ENCODE measurements at places on chromosomes 11 and 22.

GRCh38 chr11:95554911-95555310 lies 234.7 kb downstream of the FAM76B start:
- ATAC-seq: no peak

- peak; percentile 96 for ATAC-seq
Observed at GRCh38 chr11:78946945-78947902, 372.6 kb upstream of the NARS2 start.

DNA sequence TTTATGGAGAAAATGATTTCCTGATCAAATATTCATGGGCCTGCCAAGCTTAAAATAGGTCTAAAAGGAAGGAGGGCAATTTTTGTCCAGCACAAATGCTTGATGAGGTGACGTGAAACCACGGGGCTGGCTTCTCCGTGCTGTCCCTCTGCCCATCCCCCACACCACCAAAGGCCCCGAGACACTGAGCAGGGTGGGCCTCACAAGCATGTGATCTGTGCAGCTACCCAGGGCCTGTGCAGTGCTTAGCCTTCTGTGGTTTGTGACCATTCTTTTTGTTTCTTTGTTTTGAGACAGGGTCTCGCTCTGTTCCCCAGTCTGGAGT lies 94.8 kb upstream of the RTL6 start:
- ATAC-seq: no peak

DNA sequence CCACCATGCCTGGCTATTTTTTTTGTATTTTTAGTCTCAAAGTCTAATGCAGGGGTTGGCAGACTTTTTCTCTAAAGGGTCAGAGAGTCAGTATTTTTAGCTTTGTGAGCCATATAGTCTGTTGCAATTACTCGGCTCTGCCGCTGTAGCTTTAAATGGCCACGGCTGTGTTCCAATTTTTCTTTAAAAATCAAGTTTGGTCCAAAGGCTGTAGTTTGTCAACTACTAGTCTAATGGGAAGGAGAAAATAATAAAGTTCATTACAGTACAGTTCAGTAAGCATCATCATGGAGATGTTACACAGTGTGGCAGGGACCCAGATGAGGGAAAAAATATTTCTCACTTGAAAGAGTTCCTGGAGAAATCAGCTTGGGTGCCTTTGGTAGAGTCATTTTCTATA lies 107.6 kb downstream of the CSNK2A3 start:
- no peak for ATAC-seq

GRCh38 chr11:23111527-23111926 lies 251.3 kb upstream of the CCDC179 start:
- no peak for ATAC-seq

DNA sequence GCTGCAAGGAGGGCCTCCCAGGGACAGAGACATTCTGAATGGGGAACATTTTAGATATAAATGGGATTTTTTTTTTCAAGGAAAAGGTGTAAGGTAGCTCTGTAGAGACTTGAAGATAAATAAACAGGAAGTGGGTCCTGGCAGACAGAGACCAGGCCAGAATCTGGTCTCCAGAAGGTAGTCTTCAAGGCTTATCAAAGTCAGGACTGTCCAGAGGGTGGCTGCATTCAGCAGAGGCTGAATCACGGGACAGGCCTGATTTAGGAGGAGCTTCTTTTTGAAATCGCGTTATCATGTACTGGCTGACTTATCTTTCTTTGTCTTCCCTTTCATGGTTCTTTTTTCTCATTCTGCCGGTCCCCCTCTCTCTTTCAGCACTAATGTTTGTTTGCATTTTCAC lies 542.9 kb downstream of the NTM start:
- no peak for ATAC-seq

DNA sequence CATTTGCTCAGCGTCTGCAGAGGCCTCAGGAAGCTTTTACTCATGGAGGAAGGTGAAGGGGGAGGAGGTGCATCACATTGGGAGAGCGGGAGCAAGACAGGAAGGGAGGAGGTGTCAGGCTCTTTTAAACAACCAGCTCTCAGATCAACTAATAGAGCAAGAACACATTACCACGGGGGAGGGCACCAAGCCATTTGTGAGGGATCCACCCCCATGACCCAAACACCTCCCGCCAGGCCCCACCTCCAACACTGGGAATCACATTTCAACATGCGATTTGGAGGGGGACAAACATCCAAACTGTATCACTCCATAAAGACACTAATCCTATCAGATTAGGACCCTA lies 18.9 kb upstream of the THY1 start:
- ATAC-seq: no peak

- peak; percentile 68 for ATAC-seq
Observed at GRCh38 chr11:130849215-130849568, 67.1 kb downstream of the SNX19 start.

- ATAC-seq: no peak
Observed at GRCh38 chr11:27138716-27139115, 98.1 kb downstream of the BBOX1 start.

GRCh38 chr11:87185228-87185627 lies 147.5 kb downstream of the TMEM135 start:
- ATAC-seq: no peak

DNA sequence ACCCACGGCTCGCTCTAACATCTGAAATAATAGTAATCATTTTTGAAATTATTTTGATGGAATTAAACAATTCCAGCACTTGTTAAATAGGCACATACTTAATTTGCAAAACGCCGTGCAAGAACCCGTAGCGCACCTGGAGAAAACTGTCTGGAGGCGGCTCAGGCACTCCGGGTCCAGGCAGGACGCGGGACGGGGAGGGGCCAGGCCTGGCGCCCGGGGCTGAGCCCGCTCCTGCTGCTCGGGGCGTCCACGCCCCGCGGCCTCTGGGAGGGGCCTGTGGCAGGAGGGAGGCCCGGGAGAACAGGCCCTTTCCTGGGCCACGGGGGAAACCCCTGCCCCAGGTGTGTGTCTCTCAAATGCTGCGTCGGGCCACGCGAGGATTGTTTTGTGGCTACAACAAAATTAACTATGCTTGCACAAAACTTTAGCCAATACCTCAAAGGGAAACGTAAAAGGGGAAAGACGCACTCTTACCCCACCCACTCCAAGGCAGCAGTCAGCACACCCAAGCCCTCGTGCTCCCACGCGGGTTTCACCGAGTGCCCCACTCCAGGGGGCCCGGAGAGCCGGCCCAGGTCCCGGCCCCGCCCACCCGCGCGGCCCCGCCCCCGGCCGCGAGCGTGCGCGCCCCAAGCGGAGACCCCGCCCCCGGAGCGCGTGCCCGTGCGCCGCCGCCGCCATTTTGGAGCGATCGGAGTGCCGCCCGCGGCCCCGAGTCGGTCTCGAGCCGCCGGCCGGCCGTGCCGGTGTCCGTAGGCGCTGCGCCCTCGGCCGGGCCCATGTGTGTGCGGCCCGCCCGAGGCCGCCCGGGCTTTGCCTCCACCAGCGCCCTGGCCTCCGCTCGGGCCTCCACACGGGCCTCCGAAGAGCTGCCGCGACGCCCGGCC lies at the start of gene PPP6R2:
TSS of gene PPP6R2 (plus strand) at position 677 of the 890 bp plus-strand sequence. CDS start 50,582 bp downstream, outside the sequence.
- peak; percentile 95 for ATAC-seq

GRCh38 chr11:115916608-115917007 lies 412.4 kb upstream of the CADM1 start:
- no peak for ATAC-seq

DNA sequence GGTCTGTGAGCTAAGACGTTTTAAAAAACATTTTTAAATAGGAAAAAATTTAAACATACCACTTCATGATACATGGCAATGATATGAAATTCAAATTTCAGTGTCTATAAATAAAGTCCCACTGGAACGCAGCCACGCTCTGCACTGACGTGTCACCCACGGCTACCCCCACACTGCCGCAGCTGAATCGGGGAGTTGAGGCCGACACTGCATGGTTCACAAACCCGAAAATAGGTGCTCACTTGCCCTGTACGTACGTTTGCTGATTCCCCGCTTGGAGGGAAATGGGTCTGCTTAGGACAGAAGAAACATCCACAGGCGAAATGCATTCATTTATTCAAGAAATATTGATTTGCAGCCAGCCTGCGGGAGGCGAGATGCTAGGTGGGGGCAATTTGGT lies 1342.3 kb downstream of the TBC1D22A start:
- no peak for ATAC-seq

GRCh38 chr11:60864856-60865513 lies 2.4 kb upstream of the ZP1 start:
- no peak for ATAC-seq

DNA sequence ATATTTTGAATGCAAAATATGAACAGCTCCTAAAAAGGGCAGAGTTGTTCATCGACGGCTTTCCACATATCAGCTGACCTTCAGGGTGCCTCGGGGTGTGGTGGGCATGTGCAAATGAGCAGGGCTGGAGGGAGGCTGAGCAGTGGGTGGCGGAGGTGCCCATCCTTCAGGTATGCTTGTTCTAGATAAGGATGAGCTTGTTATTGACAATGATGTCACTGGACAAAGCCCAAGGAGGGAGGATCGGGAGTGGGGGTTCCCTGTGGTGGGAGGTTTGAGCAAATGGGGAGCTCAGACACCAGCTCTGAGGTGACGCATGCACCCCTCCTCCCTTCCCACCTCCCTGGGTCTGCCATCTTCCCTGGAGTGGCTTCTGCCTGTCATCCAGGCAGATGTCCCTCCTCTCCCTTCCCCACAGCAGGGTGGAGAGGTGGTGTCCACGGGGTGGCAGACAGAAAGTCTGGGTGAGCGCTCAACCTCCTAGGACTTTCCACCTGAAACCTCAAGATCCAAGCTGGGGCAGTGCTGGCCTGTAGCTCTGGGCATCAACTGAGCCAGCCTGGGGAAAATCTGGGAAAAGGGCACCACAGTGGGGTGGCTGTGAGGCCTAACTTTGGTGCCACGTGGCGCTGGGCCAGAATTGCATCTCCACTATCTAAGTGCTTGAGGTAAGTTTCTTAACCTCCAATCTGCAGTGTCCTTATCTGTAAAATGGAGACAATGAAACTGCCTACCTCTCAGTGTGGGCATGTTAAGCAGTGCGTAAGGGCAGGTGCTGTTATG lies 106.3 kb upstream of the THY1 start:
- ATAC-seq: no peak

DNA sequence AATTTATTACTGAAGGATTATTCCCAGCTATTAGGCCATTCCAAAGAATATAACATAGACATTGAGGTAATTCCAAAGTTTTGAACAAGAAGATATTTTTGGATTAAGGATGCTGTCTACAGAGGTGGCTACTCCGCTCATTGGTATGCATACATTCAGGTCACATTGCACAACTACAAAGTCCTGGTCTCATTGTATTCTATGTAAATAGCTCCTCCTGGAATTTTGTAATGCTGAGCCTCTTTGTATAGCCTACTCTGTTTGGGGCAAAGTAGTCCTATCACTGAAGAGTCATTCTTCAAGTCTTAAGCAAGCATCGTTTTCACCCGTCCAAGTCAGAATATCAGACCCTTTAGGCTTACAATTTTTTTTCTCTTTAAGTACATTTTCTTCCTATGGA lies 142.4 kb downstream of the KIF18A start:
- no peak for ATAC-seq

DNA sequence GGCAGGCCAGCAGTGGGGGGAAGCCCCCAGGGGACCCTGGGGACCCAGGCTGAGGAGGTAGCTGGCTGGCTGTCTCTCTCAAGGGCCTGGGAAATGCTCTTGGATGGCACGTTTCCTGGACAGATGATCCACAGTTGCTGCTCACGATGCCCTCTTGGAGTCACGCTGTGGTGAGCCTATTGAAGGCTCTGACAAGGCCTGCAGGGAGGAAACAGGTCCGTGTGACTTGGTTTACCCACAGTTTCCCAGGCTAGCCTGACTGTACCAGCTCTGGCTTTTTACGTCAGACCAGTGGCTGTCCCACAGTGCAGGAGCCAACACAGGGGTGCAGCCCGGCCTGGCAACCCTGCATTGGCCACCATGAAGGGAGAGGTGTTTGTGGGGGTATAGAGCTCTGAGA lies 29.2 kb upstream of the PPARA start:
- ATAC-seq: no peak

DNA sequence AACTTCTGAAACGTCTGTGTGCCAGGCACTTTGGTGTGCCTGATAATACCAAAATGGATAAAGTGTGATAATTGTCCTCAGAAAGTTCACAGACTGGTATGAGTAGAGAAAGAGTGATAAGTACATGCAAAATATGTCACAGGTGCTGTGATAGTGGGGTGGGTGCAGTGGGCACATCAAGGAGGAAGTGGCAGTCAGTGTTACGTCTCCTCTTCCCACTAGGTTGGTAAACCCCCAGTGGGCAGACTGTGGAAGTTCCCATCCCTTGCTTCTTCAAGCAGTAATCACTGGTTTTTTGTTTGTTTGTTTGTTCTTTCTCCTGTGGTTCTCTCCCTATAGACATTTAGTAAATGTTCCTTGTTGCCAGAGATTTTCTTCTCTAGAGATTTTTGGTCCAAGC lies 5.4 kb downstream of the RNF121 start:
- ATAC-seq: no peak

GRCh38 chr22:30781271-30781875 lies 86.7 kb downstream of the OSBP2 start:
- no peak for ATAC-seq

GRCh38 chr11:56808326-56808725 lies 59.8 kb upstream of the OR9G4 start:
- ATAC-seq: no peak

DNA sequence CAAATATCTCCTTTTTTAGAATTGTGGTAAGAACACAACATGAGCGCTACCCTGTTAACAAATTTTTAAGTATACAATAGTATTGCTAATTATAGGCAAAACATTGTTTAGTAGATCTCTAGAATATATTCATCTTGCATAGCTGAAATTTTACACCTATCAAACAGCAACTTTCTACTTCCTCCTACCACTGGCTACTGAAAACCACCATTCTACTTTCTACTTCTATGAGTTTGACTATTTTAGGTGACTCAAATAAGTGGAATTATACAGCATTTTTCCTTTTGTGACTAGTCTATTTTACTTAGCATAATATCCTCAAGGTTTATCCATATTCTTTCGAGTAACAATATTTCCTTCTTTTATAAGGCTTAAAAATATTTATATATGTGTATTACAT lies 128.4 kb downstream of the FAM76B start:
- no peak for ATAC-seq

- ATAC-seq: no peak
Observed at GRCh38 chr11:36753960-36754359, 155.9 kb upstream of the RAG2 start.

GRCh38 chr22:30390974-30391691 lies 3.9 kb upstream of the RNF215 start:
- peak; percentile 54 for ATAC-seq

DNA sequence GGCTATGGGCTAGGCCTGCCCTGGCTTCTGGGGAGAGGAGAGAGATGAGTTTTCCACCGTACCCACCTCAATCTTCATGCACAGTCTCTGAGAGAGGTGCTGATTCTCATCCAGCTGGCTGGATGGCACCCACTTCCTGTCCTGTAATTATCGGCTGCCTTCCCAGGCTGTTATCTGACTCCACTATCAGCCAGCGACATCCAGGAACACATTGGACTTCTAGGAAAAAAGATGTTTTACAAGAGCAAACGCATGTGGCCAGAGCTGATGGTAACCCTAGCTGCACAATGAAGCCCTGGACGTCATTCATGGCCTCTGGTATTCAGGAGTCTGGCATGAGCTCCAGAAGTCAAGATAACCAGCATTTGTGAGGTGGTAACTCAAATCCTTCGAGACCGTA lies 137.4 kb downstream of the EHF start:
- ATAC-seq: no peak

All from SK-N-SH treated with all-trans-retinoic acid at 6 μM for 48 hours (cell line).